ENCODE measurements at places on chromosomes 12 and 14.
A peak's percentile ranks its signal among the peaks of the same experiment; 100 is the strongest.

- DNase-seq, result no peak
Observed at GRCh38 chr12:122869207-122869973, 26.5 kb downstream of the VPS37B start.

- no peak for DNase-seq
Observed at GRCh38 chr12:119713551-119714031, 45.7 kb downstream of the PRKAB1 start.

GRCh38 chr12:115407036-115407435 is 723.1 kb upstream of the TBX3 start:
- DNase-seq, result no peak

- no peak for DNase-seq
Observed at GRCh38 chr12:575129-575502, 88.1 kb downstream of the NINJ2 start.

DNA sequence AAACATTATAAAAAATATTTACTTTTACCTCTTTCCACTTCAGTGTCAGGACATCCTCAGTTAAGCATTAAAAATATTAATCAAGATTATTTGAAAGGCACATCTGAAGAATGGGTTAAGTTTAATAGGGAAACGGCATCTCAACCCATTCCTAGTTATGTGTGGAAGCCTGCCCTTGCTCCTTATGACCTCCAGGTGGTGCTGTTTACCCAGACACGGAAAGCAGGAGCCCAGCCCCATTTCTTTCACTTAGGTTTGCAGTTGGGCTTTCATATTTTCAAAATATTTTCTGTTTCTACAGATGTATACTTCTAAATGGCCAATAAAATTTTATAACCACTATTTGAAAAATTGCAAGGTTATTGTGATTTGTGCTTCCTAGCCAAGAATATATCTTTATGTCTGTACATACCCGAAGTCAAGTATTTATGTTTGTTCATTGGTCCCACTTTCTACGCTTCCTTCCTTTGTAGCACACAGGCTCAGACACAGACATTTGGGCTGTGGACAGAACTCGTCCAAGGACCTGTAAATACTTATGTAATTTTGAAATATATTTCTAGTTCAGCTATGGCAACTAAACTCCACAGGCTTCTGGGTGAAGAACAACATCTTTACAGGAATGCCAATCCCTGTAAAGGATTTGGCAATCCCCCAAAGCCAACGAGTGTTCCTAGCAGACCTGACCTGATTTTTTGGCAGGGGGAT is 247.1 kb downstream of the AKAP6 start:
- no peak for DNase-seq

GRCh38 chr14:20712904-20713303 is 24.3 kb downstream of the ANG start:
- DNase-seq, result no peak

DNA sequence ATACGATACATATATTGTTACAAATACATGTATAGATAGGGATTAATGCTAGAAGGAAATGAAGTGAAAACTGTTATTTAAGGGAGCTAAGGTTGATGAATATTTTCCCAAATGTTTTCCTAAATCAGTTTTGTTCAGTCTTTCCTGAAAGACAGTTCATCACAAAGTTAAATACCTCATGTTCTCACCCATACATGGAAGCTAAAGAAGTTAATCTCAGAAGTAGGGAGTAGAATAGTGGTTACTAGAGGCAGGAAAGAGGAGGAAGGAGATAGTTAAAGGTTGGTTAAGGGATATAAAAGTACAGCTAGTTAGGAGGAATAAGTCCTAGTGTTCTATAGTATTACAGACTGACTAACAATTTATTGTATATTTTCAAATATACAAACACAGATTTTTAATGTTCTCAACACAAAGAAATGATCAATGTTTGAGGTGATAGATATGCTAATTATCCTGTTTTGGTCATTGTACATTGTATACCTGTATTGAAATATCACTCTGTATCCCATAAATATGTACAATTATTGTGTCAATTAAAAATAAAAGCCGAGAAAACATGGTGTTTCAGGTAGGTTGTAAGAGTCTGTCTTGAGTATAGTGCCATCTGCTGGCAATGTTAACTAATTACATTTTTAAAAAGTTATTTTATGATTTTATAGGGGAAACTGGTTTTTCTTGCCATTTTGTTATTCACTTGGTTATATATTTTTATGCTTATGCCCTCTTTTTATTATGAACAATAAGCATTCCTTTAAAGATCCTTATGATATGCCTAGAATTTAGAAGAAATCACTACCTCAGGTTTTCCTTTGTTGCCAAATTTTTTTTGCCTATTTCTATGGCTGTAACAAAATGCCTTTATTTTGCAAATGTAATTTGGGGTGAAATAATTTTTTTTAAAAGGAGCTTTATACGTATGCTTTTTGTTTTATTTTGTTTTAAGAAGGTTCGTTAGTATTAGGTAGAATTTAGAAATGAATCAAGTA is 26.9 kb downstream of the ZDHHC17 start:
- no peak for DNase-seq

DNA sequence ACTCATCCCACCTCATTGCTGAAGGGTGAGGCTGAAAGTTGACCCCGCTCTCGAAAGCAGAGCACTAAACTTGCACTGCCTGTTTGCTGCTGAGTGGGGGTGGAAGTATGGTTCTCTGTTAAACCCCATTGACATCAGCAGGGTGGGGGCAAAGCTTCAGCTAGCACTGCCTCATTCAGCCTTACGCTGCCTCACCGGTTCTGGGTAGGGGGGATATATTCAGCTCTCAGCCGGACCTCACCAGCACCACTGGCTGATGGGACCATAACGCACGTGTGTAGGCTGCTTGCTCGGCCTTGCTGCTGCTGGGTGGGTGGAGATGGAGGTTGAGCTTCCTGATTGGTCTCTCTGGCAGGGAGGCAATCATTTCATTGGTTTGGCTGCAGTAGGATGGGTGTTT is 265.7 kb upstream of the RTL1 start:
- DNase-seq, result no peak

DNA sequence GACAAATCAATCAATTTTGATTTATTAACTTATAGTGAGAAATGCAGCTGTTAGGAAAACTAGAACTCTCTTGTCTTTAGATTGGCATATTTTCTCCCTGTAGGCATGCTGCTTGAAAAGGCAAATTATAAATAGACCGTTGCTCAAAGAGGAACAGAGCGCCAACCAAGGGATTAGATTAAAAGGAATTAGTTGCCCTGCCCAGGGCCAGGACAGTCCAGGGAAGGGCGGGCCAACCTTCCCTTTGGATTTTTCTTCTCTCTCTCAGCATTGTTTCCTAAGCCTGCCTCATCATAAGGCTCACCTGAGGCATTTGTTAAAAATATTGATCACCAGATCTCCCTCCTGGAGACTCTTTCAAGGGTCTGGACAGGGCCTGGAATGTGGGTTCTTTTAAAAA is 8.6 kb downstream of the CIPC start:
- DNase-seq, result no peak

DNA sequence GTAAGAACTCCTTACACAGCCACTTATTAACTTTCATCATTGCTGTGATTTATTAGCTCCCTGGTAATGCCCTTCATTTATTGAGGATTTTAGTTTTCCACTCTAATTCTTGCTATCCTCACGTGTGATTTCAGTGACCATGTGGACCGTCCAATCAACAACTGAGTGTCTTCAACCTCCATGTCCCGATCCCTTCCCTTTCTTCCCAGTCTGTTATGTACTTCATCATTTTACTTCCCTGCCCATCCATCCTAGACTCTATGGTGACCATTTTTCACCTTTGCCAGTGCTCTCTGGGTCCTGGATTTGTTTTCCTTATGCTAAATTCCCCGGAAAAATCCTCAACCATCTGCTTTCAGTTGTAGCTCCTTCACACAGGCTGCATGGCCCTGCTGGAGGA is 111.0 kb downstream of the MSRB3 start:
- DNase-seq, result no peak

- DNase-seq, result peak; percentile 56
Observed at GRCh38 chr14:52032204-52032801, 36.6 kb downstream of the NID2 start.

GRCh38 chr12:46963977-46964971 is 115.1 kb upstream of the PCED1B start:
- peak; percentile 48 for DNase-seq
